ENCODE measurements at places on chromosomes 3 and 15.
A peak's percentile ranks its signal among the peaks of the same experiment; 100 is the strongest.

GRCh38 chr15:27796405-27797320, 302.5 kb downstream of the OCA2 start:
- no peak for DNase-seq

GRCh38 chr15:69074001-69074842, 59.7 kb downstream of the NOX5 start:
- DNase-seq: peak; percentile 75

DNA sequence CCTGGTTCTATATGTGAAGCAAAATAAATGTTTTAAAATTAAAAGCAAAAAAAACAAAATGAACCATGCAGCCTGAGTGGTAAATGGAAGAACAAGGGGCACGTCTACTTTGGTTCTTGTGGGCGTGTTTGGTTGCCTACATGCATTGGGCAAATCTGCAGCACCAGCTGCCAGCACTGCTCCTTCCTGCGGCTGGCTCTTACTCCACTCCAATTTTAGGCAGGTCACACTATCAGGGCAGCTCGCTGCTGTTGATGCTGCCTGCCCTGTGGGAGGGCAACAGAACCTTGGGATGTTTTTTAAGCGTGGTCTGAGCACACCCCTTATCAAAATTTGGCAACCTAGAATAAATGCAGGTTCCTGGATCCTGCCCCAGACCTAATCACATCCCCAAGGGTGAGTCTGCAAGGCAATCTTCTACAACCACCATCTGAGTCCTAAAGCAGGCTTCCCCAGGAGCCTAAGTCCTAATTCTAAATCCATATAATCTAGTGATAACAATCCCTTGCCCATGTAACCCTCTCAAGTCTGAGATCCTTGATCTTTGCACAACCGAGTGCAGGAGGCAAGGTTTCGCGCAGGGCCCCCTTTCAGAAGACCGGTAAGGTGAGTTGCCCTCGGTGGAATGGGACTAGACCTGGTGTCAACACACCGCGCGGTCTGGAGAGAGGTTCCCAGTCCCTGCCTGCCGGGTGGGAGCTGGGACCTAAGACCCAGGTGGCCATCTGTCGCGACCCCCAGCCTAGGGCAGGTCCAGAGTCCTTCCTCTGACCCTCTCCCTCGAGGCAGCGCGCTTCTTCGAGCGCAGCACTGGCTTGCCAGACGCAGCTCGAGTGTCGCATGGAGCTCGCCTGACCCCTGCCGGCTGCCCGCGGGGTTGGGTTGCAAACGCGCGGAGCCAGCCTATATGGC, 15.9 kb downstream of the IVD start:
- DNase-seq: peak; percentile 77

- DNase-seq: peak; percentile 66
Observed at GRCh38 chr15:92097474-92098178, 244.1 kb downstream of the SLCO3A1 start.

- DNase-seq: no peak
Observed at GRCh38 chr3:72058493-72059081, 273.6 kb upstream of the PROK2 start.

GRCh38 chr3:114363554-114364202, 69.8 kb downstream of the TIGIT start:
- DNase-seq: no peak

DNA sequence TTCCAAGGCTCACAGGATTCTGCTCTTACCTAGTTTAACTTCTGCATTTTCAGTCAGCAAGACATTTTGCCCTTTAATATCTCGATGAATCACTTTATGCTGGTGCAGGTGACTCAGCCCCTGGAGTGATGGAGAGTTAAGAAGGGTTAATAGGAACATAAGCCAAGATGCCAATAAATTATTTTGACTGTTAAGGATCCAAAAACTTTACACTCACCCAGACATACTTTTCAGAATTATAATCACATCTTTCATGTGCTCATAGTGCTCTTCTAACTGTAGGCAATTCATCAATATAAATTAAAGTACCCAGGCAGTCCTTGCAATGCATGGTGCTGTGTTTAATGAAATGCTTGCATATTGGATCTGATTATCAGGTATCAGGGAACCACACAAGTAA, 164.1 kb upstream of the SLC2A2 start:
- DNase-seq: peak; percentile 42

DNA sequence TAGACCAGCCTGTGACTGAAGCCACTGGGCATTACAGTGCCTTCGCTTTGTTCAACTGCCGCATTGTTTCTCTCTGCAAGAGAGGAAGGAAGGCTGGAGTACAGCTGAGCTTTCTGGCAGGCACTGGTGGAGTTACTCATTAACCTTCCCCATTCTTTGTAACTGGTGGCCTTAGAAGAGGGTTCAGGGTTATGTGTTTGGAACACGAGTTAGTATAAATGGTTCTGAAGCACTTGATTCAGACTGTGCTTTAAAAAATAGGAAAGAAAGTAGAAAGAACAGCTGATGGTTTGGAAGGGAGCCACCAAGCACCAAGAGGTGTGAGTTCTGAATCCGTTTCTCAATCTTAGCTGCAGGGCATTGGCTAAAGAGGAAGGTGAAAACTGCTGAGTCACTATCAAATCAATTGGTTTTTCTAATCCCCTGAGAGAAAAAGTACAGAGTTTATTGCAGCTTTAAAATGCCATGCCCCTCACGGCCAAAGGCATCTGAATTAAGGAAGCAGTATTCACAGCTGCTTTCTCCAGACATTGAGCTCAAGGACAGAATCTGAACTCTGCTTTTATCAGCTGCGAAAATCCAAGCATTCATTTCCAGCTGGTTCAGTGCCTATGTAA, 3.6 kb downstream of the HGD start:
- DNase-seq: peak; percentile 16

DNA sequence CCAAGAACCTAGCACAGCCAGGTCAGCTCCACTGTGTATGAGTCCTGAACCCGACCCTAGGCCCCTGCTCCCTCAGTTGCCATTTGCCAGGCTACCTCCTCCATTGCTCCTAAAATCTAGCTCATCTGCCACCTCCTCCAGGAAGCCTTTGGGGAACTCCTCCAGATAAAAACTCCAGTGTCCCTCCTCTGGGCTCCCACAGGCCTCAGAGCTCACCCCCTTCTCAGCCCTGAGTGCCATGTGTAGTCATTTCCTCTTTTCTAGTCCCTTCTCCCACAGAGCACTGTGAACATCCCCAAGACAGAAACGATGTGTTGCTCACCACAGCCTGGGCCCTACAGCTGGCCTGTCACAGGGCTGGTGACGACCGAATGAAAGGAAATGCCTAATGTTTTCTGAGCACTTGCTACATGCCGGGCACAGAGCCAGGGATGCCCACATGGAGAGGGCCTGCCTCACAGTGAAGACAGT, 61.0 kb downstream of the IQSEC1 start:
- DNase-seq: peak; percentile 27

GRCh38 chr3:184241141-184241446, 7.7 kb downstream of the ALG3 start:
- DNase-seq: no peak

GRCh38 chr3:152315623-152316022, 46.9 kb downstream of the MBNL1 start:
- DNase-seq: no peak

- DNase-seq: no peak
Observed at GRCh38 chr15:68380456-68380855, 51.5 kb downstream of the ITGA11 start.

DNA sequence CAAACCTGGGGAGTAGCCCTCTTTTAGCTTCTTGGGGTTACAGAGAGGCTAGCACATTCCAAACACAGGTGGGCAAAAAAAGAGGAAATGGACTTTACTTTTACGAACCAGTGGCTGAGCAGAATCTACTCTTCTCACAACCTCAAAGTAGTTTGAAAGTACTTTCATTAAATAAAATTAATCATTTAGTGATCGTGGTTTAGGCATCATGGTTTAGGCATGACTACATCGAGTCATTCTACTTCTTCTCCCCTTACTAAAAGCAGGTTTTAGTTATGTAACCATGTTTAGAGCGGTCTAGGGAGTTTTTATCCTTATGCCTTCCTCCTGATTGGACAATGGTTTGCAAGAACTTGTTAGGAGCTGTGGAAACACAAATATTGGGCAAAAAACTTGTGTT, 2.5 kb upstream of the GREM1 start:
- no peak for DNase-seq

- DNase-seq: no peak
Observed at GRCh38 chr3:151296226-151296625, 17.9 kb upstream of the P2RY14 start.

GRCh38 chr3:106208251-106208650, 339.4 kb upstream of the CBLB start:
- DNase-seq: no peak

DNA sequence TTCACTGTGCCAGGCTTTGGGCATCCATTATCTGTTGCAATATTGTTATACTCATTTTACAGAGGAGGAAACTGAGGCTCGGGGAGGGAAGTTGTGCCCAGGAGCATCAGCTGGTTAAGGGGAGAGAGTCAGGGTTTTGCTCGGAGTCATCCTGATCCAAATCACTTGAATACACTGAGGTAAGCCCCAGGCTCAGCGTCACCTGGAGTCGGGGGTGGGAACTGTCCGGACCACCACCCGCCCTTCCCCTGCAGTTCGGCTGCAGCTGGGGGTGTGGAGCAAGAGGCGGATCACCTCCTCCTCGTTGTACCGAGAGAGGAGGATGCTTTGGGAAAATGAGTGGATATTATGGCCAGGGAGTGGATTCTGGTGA, 646 bp downstream of the HRH1 start:
- no peak for DNase-seq

GRCh38 chr3:194632809-194633348, 340 bp downstream of the TMEM44 start:
- DNase-seq: peak; percentile 70

- DNase-seq: no peak
Observed at GRCh38 chr3:128242818-128243601, 89.7 kb downstream of the EEFSEC start.

GRCh38 chr3:63467392-63467791, 185.1 kb upstream of the SNTN start:
- no peak for DNase-seq

DNA sequence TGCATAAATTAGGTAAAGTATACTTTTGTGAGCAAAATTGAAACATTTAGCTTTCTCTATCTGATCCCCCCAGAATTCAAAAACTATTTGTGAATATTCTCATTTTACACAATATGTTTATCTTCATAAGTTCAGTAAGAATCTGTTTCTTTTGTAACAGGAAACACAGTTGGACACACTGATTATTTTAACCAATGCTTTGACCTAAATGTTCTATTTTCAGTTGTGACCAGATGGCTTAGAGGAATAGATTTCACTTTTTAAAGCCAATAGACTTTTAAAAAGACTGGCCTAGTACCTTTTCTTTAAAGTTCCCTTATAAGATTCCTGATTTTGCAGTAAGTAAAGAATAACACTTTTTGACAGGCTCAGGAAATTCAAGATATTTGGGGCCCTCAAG, 74.0 kb upstream of the STRIT1 start:
- DNase-seq: no peak

- no peak for DNase-seq
Observed at GRCh38 chr3:46642971-46643370, 30.6 kb downstream of the FAM240A start.

- no peak for DNase-seq
Observed at GRCh38 chr3:133882986-133883586, 12.6 kb downstream of the RAB6B start.

GRCh38 chr3:32143849-32144757, 37.7 kb downstream of the GPD1L start:
- peak; percentile 81 for DNase-seq

DNA sequence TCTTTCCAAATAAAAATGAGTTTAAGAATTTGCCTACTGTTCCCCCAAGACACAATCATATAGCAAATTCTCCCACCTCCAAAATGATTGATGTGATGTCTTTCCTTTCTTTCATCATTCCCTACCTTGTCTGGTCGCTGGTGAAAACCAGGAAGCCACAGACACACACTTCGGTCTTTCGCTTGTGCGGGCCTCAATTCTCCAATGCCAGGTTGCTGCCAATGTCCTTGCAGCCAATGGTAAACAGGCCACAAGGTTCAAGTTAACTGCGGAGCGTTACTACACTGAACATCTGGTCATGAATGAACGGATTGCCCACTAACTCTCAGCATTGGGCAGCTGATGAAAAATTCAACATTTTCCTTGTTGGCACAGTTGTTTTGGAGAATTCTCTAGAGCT, 192.2 kb downstream of the FOXP1 start:
- no peak for DNase-seq

- DNase-seq: peak; percentile 90
Observed at GRCh38 chr3:72123908-72124441, 339.0 kb upstream of the PROK2 start.

GRCh38 chr3:195755791-195756676, 35.3 kb downstream of the MUC20 start:
- DNase-seq: no peak

- DNase-seq: no peak
Observed at GRCh38 chr3:58419780-58420507, 13.7 kb downstream of the PDHB start.

- no peak for DNase-seq
Observed at GRCh38 chr3:32973982-32974381, 22.5 kb downstream of the CCR4 start.

- DNase-seq: no peak
Observed at GRCh38 chr3:195597848-195598247, 14.1 kb upstream of the APOD start.

DNA sequence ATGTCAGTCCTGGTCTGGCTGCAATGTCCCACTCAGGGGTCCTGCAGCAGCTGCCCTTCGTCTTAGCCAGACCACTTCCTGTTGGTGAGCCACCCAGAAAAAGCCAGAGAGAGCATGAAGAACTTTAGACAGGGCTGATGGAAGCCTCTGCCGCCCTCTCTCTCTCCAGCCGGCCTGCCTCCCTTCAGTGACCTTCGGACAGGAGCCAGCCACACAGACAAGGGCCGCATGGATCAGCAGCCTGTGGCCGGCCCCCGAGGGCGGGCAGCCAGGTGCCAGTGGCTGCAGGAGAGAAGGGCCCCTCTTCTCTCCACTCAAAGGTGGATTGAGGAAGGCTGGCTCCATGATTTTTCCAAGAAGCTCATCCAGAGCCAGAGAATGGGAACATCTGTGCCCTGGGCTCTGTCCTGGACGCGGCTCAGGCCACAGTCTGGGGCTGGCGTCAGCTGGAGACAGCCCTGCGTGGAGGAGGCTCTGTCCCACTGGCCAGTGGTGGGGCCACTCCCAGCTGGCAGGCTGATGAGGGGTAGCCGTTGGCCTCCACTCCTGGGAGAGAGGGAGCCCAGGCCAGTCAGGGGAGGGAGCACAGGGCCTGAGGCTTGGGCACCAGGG, 42.9 kb downstream of the ISG20 start:
- no peak for DNase-seq
